RWPE1 (cell line): ENCODE measurements at places on chromosomes 1 and 21.

GRCh38 chr1:7975212-7975865 lies 13.8 kb downstream of the PARK7 start:
- DNase-seq: peak; percentile 85

DNA sequence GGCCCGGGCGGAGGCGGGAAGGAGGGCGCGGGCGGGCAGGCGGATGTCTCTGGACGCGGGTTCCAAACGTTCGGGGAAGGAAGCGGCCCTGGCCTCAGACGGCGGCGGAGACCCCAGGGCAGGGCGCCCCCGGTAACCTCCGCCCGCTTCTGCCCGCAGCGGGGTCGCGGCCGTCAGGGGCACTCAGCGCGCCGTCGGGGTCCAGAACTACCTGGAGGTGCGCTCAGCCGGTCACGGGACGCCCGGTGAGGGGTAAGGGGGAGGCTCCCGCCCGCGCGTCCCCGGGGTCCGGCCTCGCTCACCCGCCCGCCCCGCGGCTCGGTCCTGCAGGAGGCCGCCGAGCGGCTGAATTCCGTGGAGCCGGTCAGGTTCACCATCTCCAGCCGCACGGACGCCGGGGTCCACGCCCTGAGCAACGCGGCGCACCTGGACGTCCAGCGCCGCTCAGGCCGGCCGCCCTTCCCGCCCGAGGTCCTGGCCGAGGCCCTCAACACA lies 406 bp downstream of the PUSL1 start:
- no peak for DNase-seq

DNA sequence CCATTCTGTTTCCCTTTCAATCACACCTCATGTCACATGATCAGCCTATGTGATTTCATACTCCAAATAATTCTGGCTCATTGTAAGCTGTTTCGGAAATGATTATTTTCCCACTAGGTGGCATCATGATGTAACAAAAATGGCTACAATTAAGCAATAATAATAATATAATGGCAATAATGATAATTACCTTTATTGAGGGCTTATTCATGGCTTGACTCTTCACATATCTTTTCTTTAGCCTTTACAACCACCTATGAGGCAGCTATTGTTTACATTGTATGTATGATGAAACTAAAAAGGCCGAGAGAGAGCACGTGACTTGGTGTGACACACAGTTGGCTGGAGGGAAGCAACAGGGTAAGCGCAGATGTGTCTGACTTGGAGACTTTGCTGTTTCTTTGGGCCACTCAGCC lies 12.5 kb upstream of the KPRP start:
- DNase-seq: peak; percentile 45

- DNase-seq: no peak
Observed at GRCh38 chr1:93668121-93668520, 13.5 kb downstream of the BCAR3 start.

DNA sequence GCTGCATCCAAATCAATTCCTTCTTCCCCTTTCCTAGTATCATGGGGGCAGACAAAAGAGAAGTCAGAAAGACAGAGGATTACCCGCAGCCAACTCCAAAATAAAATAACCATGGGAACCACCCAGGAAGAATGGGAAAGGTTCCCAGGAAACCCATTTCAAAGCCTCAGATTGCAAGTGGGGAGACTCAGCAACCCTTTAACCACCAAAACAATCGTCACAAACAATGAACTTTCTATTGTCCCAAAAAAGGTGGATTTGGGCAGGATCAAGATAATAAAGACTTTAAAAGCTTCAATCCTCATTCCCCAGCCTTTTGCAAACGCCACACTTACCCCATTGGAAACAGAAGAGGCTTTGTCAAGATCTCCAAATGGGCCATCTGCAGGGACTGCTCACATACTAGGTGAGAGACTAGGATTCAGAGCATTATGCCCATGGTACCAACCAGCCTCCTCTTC lies 5.1 kb downstream of the TIAM1 start:
- DNase-seq: no peak

DNA sequence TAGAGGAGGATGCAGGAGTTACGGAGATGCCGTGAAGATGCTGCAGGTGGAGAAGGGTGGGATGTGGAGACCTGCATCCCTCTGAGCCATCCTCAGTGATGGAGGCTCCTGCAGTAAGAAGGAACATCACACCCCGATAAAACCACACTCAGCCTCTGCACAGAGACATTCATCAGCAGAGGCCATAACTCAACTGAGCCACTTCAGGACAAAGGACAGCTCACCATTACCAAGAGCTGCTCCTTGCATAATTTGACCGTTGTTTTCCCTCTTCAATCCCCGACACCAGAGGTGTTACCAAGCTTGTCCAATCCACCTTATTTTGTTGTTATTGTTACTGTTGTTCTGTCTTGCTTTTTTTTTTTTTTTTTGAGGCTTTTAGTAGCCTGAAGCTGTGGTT lies 543.9 kb downstream of the AJAP1 start:
- DNase-seq: no peak

DNA sequence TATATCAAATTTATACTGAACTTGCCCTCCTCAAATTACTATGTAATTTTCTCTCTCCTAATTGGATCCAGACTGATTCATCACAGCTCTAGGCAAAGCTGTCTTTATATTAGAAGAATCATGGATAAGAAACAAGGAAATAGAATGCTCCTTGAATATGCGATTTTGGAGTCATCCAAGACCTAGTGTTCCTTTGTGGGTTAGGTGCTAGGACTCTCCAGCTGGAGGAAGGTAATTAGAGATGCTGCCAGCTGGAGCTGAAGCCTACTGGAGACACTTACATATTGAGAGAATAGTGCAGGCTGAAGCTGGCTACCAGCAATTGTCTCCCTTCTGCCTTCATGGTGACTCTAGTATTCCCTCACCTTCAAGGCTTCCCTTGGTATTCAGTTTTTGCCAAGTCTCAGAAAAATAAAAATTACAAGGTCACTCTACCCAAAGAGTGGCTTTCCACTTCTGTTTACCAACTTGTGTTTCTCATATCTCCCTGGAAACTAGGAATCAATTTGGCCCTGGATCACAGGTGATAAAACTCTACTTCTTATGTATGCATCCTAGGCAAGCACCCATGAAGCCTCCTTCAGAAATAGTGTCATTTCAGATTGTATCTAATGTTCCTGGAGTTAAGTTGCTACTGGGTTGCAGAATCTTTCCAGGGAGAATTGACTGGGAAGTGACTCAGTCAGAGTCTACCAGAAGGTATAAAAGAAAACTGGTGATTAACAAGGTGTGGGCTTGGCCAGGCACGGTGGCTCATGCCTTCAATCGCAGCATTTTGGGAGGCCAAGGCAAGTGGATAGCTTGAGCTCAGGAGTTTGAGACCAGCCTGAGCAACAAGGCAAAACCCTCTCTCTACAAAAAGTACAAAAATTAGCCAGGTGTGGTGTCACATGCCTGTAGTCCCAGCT lies 24.4 kb upstream of the DOCK7 start:
- peak; percentile 28 for DNase-seq

GRCh38 chr1:7447093-7447492 lies 324.0 kb upstream of the VAMP3 start:
- DNase-seq: no peak

DNA sequence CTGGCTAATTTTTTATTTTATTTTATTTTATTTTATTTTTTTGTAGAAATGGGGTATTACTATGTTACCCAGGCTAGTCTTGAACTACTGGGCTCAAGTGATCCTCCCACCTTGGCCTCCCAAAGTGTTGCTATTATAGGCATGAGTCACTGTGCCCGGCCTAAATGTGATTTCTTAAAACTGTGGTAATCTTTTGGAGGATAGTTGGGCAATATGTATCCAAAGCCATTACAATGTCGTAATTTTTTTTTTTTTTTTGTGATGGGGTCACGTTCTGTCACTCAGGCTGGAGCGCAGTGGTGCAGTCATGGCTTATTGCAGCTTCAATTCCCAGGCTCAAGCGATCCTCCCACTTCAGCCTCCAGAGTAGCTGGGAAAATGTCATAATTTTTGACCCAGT lies 14.2 kb downstream of the ETV3L start:
- DNase-seq: no peak

GRCh38 chr1:32881291-32881690 lies 5.0 kb upstream of the HPCA start:
- DNase-seq: no peak

DNA sequence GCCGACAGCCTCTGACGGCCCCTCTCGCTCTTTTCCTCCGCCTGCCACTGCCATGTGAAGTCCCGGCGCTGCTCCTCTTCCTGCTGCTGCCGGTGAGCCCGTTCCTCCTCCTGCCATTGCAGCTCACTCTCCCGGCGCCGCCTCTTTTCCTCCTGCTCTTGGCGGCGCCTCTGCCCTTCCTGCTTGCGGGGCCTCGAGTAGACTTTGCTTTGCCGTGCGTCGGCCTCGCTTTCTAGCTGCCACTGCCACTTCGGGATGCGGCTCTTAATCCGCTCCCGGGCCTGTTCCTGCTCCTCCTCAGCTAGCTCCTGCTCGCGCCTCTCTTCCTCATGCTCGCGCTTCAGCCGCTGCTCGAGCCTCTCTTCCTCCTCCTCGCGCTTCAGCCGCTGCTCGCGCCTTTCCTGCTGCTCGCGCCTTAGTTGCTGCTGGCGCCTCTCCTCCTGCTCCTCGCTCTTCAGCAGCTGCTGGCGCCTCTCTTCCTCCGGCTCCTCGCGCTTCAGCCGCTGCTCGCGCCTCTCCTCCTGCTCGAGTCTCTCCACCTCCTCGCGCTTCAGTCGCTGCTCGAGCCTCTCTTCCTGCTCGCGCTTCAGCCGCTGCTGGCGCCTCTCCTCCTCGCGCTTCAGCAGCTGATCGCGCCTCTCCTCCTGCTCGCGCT lies 4.3 kb downstream of the TCHH start:
- peak; percentile 25 for DNase-seq

GRCh38 chr1:15680561-15681348 lies 3.4 kb upstream of the PLEKHM2 start:
- DNase-seq: peak; percentile 80

GRCh38 chr1:151815716-151816327 lies 10.6 kb upstream of the LINGO4 start:
- DNase-seq: no peak

DNA sequence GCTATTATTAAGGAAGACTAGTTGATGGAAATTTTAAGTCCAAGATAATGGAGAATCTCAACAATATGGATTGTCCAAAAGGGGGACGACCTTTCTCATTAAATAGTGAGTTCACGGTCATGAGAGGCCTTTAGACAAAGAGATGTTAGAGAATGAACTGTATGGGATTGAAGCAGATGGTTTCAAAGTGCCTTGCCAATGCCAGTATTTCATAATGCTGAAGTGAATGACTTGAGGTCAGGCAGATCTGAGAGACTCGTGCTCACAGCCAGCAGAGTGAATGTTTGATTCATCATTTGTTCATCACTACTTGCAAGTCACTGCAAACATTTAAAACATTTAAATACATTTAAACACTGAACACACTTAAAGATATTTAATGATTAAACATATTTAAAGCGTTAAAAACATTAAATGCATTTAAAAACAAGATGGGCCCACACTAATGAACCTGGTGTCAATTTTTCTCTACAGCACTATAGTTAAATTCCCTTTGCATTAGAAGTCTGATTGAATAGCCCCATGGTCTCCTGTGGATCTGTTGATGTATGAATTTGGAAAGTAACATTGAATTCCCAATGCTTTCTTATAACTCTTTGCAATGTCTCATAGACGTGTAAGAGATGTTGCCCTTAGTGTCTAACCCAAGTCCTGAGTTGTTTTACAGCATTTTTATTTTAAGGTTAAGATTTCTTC lies 80.7 kb downstream of the TGFB2 start:
- DNase-seq: peak; percentile 30

DNA sequence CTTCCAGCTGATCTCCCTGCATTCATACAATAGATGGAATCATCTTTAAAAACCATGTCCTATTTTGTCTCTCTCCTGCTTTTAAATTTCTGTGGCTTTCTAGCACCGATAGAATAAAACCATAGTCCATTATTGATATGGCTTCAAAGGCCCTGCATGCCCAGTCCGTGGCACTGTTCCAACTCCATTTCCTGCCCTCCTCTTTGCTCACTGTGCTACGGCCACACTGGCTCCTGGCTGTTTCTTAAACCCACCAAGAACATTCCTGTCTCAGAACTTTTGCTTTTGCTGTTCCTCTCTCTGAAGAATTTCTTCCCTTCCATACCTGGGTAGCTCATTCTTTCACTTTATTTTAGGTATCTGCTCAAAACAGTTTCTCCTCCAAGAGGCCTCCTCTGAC lies 7.2 kb downstream of the SLAMF1 start:
- DNase-seq: no peak

GRCh38 chr1:17687145-17687544 lies 68.0 kb upstream of the ACTL8 start:
- no peak for DNase-seq

DNA sequence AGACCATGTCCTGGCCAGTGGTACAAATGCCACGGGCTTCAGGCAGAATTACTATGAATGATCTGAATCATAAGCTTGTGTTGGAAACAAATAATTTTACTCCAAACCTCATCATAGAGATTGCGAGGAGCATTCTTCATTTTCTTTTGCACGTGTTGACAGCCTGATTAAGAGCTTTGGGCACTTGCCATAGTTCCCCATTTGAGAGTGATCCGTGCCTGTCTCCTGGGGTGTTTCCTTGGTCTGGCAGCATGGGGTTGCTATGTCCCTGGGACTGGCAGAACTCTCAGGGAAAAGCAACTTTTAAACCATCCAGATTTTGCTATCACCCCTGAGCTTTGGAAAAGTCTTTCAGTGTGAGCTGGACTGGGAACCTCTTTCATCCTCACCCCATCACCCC lies 54.3 kb upstream of the KCNJ6 start:
- no peak for DNase-seq

DNA sequence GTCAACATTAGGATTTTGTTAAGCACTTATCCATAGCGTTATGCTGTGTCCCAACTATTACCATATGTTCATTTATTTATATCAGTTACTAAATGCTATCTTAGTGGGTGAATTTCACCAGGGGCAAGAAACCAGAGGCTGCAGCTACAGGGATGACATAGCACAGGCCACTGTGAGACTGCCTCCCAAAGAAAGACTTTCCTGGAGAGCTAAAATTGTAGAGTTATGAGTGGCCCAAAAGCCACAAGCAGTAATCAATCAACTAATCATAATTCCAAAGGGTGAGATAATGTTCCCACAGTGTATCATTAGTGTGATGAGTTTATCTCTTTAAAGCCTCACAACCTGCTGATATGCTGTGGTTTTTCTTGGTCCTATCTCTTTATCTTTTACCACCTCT lies 3.8 kb upstream of the TGFB2 start:
- DNase-seq: no peak

GRCh38 chr21:30988706-30989105 lies 49.6 kb downstream of the KRTAP19-8 start:
- DNase-seq: no peak

- no peak for DNase-seq
Observed at GRCh38 chr21:46603228-46603627, 1.7 kb downstream of the S100B start.
